ENCODE measurements at places on chromosomes 5 and 9.

DNA sequence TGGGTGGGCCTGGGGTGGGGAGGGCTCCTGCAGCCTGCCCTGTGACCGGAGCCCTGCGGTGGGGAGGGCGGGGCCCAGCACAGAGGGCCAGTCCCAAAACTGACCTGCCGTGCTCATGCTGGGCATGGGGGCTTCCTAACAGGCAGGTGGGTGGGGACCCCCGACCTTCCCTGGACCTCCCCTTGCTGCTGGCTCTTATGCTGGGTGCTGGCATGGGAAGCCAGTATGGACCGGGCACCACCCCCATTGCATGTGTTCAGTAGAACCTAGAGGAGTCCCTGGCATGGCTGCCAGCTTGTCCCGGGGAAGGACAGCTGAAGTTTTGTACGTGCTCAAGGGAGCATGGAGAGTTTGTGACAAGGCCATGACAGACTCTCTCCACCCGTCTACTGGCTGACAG lies 37.1 kb downstream of the WNK2 start:
- DNase-seq = no peak

- no peak for DNase-seq
Measured at GRCh38 chr9:135423725-135424124, 55.9 kb upstream of the PPP1R26 start.

- DNase-seq = no peak
Measured at GRCh38 chr9:2469681-2470221, 151.8 kb upstream of the VLDLR start.

- DNase-seq = no peak
Measured at GRCh38 chr9:27505744-27506161, 18.3 kb upstream of the IFNK start.

DNA sequence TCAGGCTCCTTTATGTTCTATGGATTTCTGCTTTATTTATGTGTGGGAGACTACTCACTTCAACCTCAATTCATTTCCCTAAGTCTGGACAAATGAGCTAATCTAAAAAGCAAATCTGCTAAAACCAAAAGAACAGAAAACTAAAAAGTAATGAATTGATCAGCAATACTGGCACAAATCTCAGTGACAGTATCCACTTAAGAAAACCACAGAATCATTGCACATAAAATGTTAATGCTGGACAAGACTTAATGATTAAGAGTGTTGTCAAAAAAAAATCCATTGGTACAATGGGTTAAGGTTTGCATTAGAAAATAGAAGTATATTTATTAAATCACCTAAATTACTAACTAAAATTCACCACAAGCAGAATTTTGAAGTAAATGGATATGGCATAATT lies 147.6 kb downstream of the EDIL3 start:
- no peak for DNase-seq

- no peak for DNase-seq
Measured at GRCh38 chr5:15538516-15538915, 38.5 kb downstream of the FBXL7 start.

DNA sequence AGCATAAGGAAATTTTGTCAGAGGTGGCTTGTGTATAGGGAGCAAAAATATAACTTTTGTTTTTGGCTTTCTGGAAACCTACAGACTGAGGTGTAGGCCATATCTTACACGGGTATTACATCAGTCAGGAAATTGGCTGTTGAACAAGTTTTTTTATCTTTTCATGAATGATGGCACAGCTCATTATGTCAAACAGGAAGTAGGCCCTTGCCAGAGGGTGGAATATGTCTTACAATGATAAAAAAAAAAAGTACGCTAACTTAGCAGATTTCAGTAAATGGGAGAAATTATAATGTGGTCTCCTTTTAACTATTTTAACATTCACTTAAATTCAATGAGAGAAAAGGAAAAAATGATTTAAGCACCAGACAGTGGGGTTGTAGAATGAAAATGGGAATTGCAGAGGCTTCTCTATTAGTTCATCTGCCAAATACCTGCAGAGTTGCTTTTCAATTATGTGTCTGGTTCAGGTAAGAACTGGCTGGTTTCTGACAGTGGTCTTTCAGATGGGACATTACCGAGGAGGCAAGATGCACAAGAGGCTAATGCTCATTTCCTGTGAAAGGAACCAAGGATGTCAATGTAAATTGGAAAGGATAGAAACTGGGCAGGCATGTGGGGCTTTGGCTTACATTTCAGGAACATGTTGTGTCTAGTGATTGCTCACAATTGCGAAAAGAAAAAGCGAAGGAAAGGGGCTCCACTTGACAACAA lies 169.9 kb downstream of the NNT start:
- no peak for DNase-seq

DNA sequence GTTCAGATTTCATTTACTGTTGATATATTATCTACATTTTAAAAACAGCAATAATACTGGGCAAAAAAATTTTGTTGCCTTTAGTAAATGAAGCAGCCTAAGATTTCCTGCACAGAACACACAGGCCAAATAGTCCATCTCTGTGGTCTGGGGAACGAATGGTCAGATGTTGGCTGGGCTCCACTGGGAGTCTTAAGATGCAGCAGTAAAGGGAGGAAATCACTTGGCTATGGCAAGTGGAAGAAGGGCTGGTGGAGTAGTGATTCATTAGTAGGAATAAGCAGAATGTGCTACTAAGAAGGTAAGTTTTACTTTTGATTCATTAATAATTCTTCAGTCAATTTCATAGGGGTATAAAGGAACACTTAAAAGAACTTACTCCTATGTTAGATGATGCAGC lies 91.1 kb upstream of the ARRDC3 start:
- no peak for DNase-seq

- peak; percentile 41 for DNase-seq
Measured at GRCh38 chr5:152505442-152506042, 100.5 kb upstream of the NMUR2 start.

DNA sequence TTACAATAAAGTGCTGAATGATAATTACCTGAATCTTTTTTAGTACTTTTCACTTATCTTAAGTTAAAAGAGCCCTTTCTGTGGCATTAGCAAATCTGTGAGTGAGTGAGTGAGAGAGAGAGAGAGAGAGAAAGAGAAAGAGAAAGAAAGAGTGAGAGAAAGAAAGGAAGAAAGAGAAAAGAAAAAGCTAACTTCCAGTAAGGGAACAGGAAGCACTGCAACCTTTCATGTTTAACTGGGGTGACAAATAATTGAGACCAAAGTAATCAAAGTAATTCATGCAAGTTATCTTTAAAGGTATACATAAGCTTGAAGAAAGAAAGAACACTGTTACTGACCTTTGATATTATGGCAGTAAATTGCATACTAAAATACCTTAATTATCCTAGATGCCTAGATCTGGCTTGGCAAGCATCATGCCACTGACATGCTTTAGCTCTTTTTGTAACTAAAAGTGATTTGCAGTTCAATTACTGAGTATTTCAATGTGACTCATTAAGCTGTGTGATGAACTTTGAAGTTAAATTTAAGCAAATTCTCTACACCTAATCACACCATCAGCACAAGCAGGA lies 21.7 kb downstream of the FEM1C start:
- DNase-seq = no peak

DNA sequence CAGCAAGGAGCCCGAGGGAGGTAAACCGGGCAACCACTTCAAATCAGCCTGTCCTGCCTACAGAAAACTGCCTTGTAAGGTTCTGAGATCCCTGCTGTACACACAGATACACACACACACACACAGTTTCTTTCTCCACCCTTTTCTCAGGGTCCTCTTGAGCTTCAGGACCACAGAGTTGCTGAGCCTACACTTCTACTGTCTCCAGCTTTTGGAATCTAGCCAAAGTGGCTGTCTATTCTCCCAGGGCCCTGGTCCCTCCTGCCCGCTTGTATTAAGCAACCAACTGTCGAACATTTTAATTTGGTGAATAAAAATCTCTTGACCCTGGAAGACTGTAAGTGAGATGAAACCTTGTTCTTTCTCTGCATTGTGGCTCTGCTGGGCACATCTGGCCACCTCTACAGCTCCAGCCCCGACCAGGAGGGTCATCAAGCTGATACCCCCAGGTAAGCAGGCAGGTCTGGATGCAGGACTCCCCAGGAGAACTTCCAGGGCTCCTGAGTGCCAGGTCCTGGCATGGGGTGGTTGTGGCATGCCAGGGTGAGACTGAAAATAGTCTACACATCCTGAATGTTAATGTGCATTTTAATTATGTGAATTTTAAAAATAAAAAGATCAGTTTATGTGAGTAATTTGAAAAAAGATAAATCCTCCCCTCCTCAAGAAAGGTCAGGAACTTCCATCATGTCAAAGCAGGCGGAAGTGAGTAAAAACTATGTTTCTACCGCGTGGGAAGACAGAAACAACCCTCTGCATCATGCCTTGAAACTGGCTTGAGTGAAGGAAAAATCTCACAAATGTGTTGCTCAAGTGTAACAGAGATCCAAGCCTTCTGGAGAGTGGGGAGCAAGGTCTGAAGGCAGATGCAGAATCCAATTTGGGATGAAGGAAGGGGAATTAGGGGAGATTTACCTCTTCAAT lies 15.0 kb upstream of the S1PR3 start:
- no peak for DNase-seq

GRCh38 chr5:55308254-55308836 lies 556 bp downstream of the MTREX start:
- peak; percentile 4 for DNase-seq

- DNase-seq = no peak
Measured at GRCh38 chr5:178396796-178397720, 164.5 kb upstream of the PHYKPL start.

GRCh38 chr9:89596937-89597555 lies 7.8 kb upstream of the GADD45G start:
- DNase-seq = no peak

DNA sequence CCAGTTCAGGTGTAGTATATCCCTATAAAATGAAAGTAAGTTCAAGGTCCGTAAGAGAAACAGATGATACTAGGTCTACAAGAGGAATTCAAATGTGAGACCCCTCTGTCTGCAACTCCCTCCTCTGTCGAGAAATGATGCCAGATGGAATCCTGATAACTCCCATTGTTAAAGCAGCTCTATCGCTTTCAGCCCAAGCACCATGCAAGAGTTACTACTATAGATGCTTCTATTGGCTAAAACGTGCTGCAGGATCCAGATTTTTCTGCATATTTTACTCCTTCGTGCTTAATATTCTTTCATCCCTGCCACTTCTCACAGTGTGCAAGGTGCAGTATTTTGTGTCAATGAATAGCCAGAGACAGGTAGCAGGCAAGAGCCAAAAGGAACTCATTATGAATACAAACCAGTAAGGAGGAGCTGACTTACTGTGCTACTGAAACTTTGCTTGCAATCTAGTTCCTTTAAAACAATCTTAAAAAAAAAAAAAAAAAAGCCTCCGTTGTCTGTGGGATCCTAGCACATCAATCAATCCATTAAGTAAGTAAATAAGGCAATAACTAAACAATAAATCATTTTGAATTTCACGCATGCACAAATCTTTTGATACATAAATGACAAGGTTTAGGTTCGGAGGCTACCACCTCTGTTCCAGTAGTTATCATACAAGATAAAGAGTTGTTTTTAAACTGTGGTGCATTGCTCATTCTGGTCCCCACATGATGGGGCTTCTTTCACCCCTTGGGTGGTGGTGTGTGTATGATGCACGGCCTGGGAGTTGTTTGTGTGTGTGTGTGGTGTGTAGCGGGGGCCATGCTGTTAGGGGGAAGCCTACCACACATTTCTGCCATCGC lies 151.1 kb upstream of the MPDZ start:
- no peak for DNase-seq
